ENCODE measurements at places on chromosomes 12 and 14.

- peak; percentile 53 for DNase-seq
These were observed 1512.4 kb upstream of the FLRT2 start for GRCh38 chr14:84017495-84017894.

- DNase-seq, result no peak
These were observed 20.5 kb upstream of the ZFP36L1 start for GRCh38 chr14:68813318-68813838.

DNA sequence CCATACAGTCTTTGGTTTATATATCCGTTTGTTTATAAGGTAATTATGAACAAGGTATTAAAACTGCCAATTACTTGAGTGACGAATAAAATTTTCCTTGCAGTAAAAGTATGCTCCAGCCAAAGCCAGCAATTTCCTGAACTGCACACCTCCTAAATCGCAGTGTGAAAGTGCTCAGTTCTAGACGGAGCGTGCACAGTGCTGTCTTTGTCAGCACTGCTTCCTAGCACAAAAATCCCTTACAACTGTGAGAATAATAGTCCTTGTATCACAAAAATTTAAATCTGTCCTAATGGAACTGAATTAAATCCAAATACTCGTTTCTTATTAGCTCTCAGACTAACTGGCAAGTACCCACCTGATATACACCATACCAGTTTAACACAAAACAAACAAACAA is 26.3 kb downstream of the LRIG3 start:
- no peak for DNase-seq

DNA sequence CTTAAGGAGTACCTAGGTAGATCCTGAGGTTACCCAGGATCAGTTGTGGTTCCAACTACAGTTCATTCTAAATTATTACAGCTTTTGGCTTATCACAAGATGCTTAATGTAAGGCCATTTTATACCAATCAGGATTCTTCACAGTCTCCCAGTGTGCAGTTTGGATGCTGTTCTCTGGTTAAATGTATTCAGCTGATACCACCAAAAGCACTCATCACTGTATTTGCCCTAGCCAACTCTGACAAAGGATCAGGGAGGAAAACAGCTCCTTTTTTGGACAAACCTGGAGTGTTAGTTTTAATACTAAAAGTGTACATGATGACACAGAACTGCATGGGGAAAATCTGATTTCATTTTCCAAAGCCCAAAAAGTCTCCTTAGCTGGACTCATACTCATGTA is 19.5 kb downstream of the DMAC2L start:
- DNase-seq, result no peak

GRCh38 chr12:122835750-122836026 is 431 bp downstream of the HIP1R start:
- peak; percentile 31 for DNase-seq

GRCh38 chr12:26287671-26288381 is 92.5 kb downstream of the SSPN start:
- DNase-seq, result peak; percentile 83

DNA sequence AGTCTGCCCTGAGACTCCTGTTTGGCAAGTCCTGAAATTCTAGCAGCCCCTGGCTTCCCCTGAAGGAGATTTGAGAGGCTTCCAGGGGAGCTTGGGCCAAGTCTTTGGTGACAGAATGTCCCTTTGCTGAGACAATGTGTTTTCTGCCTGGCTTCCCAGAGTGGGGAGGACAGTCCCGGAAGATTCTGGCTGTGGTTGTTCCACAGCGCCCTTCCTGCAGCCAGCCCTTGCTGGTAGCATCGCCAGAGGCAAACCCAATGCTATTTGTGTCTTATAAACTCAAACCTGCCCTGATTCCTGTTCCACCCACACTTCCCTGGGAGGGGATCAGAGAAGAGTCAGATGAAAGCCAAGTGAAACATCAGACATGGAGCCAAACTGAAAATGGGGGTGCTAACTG is 56.4 kb upstream of the OAS1 start:
- DNase-seq, result no peak

GRCh38 chr12:130254461-130255276 is 83.0 kb upstream of the PIWIL1 start:
- DNase-seq, result no peak
